ENCODE measurements at places on chromosomes 7 and 10.

DNA sequence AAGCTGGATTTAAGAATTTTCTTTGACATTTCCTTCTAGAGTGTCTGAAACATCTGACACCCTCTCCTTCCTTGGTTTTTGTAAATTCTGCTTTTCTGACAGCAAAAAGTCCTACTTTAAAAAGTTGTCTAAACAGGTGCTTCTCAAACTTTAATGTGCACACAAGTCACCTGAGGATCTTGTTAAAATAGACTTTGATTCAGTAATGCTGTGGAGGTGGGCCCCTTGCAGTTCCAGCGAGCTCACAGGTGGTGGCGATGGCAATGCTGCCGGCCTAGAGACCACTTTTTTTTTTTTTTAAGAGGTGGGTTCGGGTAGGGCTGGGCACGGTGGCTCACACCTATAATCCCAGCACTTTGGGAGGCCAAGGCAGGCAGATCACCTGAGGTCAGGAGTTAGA lies 77.1 kb downstream of the ABCC2 start:
- no peak for DNase-seq

GRCh38 chr7:96624954-96625353 lies 84.7 kb downstream of the SEM1 start:
- DNase-seq = no peak

GRCh38 chr10:106740-107139 lies 28.5 kb upstream of the ZMYND11 start:
- DNase-seq = no peak

DNA sequence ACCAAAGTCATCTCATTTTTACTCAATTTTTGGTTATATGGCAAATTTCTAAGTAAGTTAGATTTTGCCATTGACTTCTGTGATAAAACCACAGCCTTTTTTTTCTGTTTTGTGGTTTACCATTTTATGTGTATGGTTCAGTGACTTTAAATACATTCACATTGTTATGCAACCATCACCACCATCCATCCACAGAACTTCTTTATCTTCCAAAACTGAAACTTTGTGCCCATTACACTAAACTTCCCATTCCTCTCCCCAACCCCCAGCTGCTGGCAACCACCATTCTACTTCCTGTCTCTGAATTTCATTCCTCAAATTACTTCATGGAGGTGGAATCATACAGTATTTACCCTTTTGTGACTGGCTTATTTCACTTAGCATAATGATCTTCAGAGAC lies 280.4 kb upstream of the TCERG1L start:
- no peak for DNase-seq

DNA sequence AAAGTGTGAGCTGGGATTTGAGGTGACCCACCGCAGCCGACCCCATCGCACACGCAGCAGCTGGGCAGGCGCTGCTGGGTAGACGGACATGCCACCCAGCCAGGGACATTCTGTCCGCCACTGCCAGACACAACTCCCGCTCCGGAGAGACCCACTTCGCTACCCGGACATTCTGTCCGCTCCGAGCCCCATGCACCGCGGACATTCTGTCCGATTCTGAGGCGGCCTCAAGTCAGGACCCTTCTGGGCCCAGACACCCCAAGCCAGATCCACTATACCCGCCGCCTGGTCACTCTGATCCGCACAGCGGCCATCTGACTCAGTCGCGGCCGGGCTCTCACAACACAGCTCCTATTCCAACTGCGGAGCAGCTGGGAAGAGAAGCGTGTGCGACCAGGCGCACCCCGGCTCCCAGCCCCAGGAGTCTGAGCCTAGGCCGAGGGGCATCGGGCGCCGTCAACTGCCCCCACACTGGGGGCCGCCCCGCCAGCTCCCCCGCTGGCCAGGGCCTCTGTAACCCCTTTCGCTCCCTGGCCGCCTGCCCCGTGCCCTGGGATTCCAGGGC lies 763 bp downstream of the PITX3 start:
- no peak for DNase-seq

- DNase-seq = no peak
These were observed 74.2 kb upstream of the EEPD1 start for GRCh38 chr7:36078816-36079360.

Data from GM18507 (cell line).